ENCODE measurements at places on chromosomes 6 and 20. TPM values are rescaled to one million over a fixed set of nuclear protein-coding genes. Genes with fewer than 3 reads are reported as not detected.

PBOV1 gene
- not detected for total RNA-seq

RAB5IF gene
- 87.8 TPM for total RNA-seq

SAPCD1 gene
- 0.44 TPM for total RNA-seq

SIGLEC1 gene
- total RNA-seq = under 0.01 TPM

SERINC3 gene
- 199 TPM for total RNA-seq

C6orf141 gene
- total RNA-seq = 0.72 TPM

FOXC1 gene
- total RNA-seq = 1.0 TPM

ERMARD gene
- total RNA-seq = 20.8 TPM
